Muscle of arm (tissue), 14 donors: ENCODE measurements at places on chromosomes 4 and X. TPM values are rescaled to one million over a fixed set of nuclear protein-coding genes. Genes with fewer than 3 reads are reported as not detected.
A peak's percentile ranks its signal among the peaks of the same experiment; 100 is the strongest.

- no peak for DNase-seq
Measured at GRCh38 chrX:34768290-34768689, 111.2 kb upstream of the TMEM47 start.

DNA sequence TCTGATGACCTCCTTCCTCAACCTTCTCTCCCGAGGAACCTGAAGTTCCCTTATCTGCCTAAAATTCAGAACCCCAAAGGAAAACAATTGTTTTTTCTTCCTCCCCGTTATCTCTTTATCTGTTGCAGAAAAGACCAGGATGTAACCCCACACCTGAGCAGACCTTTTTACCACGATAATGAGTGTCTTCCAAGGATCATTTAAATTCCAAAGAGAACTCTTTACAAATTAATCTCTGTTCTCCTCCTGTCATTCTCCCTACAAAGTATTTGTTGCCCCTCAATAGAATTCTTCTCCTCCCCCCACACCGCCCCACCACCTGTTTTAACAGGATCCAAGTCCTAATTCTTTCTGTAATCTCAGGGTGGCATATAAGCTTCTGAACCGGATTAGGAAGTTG lies 78.5 kb upstream of the NLGN4X start:
- no peak for DNase-seq

DNA sequence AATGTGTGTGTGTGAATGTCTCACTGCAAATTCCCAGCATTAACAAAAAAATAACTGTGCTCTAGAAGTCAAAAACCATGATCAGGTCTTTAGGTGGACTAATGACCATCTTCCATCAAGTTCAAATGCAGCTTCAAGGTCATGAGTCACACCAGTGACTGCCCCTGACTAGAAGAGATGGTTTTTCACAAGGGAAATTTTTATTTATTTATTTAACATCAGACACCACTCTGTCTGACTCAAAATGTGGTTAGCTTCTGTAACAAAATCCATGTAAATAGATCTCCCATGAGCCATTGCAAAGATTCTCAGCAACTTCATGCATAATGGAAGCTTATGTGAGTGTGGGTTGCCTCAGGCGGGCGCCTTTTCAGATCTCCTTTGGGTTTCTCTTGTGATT lies 219.2 kb downstream of the KIT start:
- no peak for DNase-seq

- no peak for DNase-seq
Measured at GRCh38 chr4:182574706-182575105, 331.5 kb downstream of the TENM3 start.

DNA sequence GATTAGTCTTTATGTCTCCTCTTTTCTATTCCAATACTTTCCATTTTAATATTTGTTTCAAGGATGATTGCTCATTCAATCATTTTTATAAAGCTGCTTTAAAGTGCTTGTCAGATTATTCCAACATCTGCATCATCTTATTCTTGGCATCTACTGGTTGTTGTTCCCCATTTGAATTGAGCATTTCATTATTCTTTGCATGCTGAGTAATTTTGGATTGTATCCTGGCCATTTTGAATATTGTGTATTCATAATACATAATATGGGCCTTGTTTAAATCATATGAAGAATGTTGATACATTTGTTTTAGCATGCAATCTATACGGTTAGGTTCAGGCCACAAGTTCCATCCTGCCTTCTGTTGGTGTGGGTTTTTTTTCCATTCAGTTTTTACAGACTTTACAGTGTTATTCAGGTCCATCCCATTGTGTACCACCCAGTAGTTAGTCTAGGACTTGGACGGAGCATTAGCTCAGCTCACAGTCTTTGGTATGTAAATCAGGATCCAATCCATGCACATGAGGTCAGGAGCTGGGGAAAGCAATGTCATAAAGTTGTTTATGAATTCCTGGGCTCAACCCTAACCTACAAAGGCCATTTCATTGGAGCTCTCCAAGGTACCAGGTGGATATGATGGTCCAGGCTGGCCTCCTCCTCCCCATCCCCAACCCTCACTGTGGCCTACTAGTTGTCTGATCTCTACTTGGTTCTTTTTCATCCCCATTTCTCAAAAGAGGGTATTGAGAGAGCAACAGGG lies 20.3 kb downstream of the RGN start:
- DNase-seq, result no peak

DNA sequence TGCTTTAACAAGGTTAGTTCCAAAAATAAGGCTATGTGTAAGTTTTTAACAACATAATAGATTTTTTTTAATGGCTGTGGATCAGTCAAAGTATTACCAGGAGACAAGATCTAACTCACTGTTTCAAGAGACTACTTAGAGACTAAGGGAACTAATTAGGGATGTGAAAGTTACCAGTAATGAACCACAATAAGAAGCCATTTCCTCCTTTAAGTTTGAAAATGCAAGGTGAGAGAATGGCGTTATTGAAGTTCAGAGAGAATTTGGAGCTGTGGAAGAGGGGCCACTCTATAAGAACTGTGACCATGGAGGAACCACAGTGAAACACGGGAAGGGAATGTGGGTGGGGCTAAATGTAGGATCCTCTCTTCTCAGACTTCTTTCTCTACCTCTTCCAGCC lies 624.2 kb downstream of the GLUD2 start:
- DNase-seq, result no peak

GRCh38 chrX:154140206-154140605 lies 3.8 kb upstream of the OPN1LW start:
- DNase-seq, result no peak

DNA sequence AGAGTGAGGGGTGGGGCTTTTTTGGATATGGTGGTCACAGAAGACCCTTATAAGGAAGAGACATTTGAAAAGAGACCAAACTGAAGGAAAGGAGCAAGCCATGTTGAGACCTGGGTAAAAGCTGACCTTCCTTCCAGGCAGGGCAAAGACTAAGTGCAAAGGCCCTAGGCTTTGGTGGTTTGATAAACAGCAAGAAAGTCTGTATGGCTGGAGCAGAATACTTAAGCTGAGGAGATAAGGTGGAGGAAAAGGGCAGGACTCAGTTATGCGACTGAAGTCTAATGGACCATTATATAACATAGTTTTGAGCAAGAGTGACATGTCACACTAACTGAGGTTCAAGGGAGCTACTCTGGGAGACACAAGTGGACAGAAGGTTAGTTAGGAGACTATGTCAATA lies 20.0 kb downstream of the SH3RF1 start:
- DNase-seq, result no peak

GRCh38 chr4:92382128-92382527 lies 78.4 kb downstream of the GRID2 start:
- DNase-seq, result no peak

- DNase-seq, result no peak
Measured at GRCh38 chr4:170243662-170244288, 154.0 kb upstream of the AADAT start.

DNA sequence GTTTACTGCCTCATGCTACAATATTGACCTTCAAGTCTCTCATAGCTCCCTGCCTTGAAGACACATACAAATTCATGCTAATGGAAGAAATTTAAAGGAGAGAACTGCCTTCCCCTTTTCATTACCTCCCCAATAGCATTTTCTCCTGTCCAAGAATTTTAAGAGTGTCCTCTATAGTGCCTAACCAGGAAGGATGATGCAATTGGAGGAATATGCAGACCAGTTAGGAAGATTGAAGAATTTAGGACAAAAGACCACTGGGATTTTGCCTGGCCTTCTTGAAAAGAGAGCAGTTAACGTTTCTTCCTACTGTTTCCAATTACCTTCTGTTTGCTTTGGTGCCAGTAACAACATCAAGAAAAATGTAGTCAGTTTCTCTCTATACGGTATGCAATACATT lies 443.9 kb downstream of the INPP4B start:
- peak; percentile 27 for DNase-seq

- DNase-seq, result no peak
Measured at GRCh38 chr4:73450398-73451004, 14.5 kb downstream of the AFP start.

DNA sequence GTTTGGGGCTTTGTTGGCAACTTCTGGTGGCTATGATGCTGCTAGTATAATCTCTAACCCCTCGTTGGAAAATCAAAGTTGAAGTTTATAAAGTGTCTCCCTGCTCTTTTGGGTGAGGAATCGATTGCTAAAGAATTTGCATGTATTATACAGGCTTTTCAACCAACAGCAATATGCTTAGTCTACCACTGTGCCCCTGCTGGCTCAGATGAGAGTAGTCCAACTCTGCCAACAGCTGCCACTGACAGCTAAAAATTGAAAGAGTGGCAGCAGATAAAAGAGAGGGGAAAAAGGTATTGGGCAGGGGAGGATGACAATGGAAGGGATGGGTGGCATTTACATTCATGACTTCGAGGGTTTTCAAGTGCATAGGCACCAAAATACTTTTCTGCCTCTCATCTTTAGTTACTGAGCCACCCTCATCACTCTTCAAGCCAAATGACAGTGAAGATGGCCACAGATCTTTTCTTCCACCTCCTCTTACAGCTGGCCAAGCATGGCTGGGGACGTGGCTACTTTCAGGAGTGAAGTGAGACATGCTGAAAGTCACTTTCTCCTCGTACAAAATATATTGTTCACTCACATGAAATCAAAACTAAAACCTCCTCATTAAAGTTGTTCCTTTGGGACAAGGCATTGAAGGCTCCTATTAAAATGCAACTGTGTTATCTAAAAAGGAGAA lies 2.7 kb upstream of the GRIA3 start:
- DNase-seq, result no peak

GRCh38 chrX:136496764-136497555 lies 432 bp upstream of the HTATSF1 start:
- peak; percentile 87 for DNase-seq

GRCh38 chrX:63809173-63809572 lies 24.2 kb upstream of the ARHGEF9 start:
- DNase-seq, result no peak

GRCh38 chrX:141258080-141258479 lies 15.8 kb upstream of the SPANXC start:
- DNase-seq, result no peak

GRCh38 chr4:14853176-14853943 lies 148.9 kb upstream of the CPEB2 start:
- no peak for DNase-seq

GRCh38 chrX:119376312-119376711 lies 22.8 kb upstream of the SLC25A43 start:
- DNase-seq, result no peak

DNA sequence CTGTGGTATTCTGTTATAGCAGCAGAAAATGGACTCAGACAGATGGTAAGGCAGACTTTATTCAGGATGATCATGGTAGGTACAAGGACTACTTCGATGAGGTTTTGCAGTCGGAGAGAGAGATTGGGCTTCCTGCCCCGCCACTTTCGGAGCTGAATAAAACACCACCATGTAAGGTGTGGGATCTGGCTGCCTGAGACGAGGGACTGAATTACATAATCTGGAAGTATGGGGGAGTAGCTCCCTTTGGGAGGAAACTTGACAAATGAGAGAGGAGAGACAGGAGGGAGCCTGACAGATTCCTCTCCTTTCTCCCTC lies 255.5 kb upstream of the GATB start:
- DNase-seq, result no peak

DNA sequence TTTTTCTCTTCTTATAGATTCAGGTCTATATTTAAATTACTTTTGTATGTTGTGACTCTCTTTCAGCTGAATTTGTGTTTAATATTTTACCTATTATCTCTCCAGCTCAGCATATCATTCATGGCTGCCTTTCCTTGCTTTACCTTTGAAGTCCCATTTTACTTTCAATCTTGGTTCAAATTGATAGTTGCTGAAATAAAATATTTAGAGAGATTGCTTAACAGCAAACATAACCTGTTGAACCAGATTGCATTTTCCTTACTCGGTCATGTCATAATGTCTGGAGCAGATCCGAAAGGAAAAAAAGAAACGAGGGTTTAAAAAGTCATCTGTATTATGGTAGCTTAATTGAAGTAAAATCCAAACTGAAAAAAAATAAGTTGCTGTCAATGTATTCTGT lies 94.1 kb downstream of the IL1RAPL2 start:
- no peak for DNase-seq

DNA sequence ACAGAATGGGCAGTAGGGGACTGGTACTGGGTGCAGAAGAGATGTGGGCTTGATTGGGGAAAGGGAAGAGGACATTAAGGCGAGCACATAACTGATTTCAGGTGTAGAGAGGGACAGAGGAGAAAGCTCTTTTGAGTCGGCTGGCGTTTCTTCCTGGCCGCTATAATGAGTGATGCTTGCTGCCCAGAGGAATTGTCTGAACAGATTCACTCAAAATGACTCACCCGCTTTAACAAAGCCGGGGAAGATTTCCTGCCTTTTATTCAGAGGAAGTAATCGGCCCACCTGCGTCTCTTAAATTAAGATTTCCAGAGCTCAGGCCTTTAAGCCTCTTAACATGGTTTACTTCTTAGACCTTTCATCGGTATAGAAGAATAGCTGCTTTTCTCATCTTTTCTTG lies 102.1 kb upstream of the AP1S2 start:
- DNase-seq, result no peak

GRCh38 chr4:53688186-53688790 lies 97.0 kb upstream of the LNX1 start:
- no peak for DNase-seq

The DKK2 gene
- 52.0 TPM for polyA plus RNA-seq

The REELD1 gene
- polyA plus RNA-seq, result 0.57 TPM

The CSN3 gene
- not detected for polyA plus RNA-seq

The SMIM43 gene
- 1.7 TPM for polyA plus RNA-seq

The SEPTIN6 gene
- polyA plus RNA-seq, result 37.7 TPM

The MMRN1 gene
- 24.3 TPM for polyA plus RNA-seq

The HOPX gene
- polyA plus RNA-seq, result 36.2 TPM

The CWH43 gene
- polyA plus RNA-seq, result 3.1 TPM

The PDZD4 gene
- polyA plus RNA-seq, result 2.7 TPM

The SASH3 gene
- polyA plus RNA-seq, result 1.7 TPM

The RAB9B gene
- polyA plus RNA-seq, result 28.8 TPM

The TRIM60 gene
- polyA plus RNA-seq, result not detected

The CDKL2 gene
- polyA plus RNA-seq, result 0.12 TPM

The SMARCA1 gene
- polyA plus RNA-seq, result 79.0 TPM

The MXRA5 gene
- polyA plus RNA-seq, result 59.1 TPM

The NLGN4X gene
- polyA plus RNA-seq, result 4.4 TPM

The MAGEA1 gene
- polyA plus RNA-seq, result not detected

The EDNRA gene
- 75.8 TPM for polyA plus RNA-seq

The RAB40AL gene
- not detected for polyA plus RNA-seq
